ENCODE measurements at places on chromosomes 1 and 21.

- no peak for DNase-seq
Measured at GRCh38 chr1:174800216-174800851, 199.4 kb upstream of the CACYBP start.

DNA sequence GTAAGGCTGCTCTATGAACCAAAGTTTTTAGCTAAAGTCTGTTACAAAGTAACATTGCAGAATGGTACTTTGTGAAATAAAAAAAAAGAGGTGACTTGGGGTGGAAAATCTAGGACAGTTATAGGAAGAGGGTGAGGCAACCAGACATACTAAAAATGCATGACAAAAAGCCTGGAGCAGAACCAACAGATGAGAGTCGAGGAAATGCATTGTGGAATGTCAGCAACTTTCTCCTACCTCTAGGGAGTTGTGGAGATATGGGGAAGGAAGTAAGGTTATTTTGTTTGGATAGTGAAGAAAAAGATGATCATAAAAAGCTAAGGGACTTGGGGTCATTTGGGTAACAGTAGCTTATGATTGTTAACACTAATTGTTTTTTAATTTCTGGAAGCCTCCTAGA lies 295.6 kb downstream of the S1PR1 start:
- no peak for DNase-seq

DNA sequence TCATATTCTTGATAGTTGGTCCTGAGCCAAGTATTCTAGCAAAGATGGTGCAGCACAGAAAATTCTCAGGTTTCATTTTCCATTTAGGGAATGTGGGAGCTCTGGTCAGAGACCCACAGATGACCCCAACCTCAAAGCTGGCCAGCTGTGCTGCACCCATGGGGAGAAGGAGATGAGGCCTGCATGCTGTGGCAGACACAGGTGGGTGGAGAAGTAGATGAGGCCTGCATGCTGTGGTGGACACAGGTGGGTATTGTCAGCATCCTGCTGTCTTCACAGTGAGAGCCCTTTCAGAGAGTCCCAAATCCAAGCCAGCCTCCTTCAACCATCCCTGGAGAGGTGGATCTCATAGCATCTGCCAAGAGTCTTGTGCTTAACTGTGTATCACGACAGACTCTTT lies 77.7 kb downstream of the DSCAM start:
- no peak for DNase-seq

- DNase-seq, result no peak
Measured at GRCh38 chr1:180392020-180392419, 110.4 kb downstream of the ACBD6 start.

DNA sequence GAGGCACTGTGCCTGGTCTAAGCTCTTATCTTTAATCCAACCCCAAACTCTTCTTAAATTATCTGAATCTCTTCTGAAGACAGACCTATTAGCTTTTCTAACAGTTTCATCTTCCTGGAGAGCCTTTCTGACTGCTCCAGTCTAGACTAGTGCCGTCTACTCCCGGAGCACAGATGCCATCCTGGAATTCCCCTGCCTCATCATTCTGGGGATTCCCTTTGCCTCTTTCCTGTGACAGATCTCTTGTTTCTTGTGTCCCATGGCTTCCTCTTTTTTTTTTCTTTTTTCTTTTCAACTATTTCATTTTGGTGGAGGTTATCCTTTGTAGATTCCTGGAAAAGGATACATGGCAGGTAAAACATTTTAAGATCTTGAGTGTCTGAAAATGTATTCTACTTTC lies 11.7 kb downstream of the SEMA4A start:
- no peak for DNase-seq

- DNase-seq, result no peak
Measured at GRCh38 chr1:2502661-2503553, 23.5 kb downstream of the PANK4 start.

GRCh38 chr1:60153961-60154360 lies 80.4 kb upstream of the C1orf87 start:
- DNase-seq, result no peak
